HAP-1 (cell line): ENCODE measurements at places on chromosomes 3 and 15.

GRCh38 chr3:69568458-69568857 is 170.8 kb upstream of the MITF start:
- DNase-seq: no peak

DNA sequence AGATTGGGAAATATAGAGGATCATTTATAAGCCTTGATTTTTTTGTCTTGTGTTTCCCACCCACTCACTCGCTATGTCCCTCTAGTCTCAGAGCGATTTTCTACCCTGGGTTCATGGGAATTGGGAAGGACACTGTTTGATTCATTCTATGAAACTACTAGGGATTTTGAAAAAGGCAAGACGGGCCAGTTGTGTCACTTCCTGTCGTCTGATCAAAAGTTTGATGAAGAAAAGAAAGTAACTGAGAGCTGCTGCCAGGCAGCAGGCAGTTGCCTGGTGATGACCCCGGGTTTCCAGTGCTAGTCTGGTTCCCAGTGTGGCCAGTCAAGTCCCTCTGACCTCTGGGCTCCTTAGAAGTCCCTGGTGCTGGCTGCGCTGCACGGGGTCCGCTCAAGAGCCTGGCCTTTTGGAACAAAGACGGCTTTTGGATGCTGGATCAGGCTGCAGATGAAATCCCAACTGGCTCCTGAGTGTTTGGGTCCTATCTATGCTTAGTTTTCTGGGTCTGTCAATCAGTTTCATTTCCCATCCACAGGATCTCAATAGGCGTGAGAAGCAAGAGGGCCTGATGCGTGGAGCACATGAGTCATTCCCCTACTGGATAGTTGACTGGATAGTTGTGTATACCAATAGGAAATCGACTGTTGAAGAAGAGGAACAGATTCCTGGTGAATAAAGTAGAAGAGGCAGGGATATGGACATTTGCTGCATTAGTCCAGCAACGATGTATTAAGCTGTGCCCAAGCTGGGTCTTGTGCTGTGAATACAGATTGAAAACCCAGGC is 89.7 kb downstream of the EEFSEC start:
- DNase-seq: no peak

DNA sequence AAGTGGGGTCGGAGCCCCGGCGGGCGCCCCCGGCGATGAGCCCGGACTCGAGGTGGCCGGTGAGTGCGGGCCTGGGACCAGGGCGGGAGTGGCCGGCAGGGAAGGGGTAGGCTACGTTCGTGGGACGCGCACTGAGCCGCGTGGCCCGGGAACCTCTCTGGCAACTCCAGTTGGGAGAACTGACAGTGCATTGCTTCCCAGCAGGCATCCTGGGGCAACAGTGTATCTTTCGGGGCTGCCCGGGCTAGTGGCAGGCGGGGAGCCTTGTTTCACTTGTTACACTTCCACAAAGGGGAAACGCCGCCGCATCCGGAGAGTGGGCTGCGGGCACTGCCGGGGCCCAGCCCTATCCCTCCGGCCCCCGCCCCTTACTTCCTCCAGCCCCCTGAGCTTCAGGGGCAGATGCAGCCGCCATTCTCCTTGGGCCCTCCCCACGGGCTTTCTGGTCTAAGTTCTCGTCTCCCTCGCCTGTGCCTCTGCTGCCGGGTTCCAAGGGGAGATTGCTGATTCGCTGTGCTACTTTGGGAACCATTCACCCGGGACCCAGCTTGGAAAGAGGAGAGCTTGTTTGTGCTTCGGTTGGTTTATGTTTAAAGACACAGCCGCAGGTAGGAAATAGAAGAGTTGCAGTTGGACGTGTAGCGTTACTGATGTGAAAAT is 675 bp downstream of the BRPF1 start:
- DNase-seq: peak; percentile 42

DNA sequence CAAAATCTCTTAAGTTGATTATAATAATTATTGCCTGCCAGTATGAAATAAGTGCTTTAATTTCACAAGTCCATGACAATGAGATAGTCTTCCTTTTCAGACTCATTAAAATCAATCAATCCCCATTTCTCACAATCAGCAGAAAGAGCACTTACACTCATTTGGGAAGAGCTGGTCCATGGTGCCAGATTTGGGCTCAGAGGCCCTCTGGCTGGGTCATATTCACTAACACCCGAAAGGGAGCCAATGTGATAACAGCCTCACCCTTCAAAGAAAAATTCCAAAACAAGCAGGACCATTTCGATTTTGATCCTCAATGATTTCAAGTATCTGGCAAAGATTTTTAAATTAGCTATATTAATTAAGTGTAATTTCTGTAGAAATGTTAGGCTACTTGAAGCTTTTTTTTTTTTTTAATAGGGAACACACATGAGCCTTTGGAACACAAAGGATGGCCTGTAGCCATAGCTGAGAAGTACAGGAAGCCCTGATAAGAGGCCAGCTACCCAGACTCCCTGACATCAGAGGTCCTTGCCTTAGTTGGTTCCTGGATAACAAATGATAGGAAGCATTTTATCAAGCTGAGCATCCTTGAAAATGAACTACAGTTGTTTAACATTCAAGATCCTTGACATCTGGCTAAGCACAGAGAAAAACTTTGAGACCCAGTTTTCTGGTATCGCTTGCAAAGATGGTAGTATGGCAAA is 17.1 kb downstream of the MCF2L2 start:
- DNase-seq: no peak

DNA sequence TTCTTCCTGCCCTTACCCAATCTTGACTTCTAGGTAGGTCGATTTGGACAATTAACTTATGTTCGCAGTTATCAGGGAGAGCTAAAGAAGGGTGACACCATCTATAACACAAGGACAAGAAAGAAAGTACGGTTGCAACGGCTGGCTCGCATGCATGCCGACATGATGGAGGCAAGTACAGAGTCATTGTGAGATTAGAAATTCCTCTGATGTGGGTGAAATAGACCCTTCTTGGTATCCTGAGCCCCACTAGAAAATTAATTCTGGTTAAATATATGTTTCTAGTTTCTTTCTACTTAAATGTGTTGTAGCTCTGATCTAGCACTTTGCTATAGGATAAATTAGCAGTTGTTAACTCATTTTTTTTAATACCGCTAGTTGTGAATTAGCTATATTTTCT is 13.6 kb downstream of the LXN start:
- DNase-seq: no peak

- DNase-seq: no peak
Measured at GRCh38 chr15:35362195-35362829, 183.7 kb downstream of the DPH6 start.

DNA sequence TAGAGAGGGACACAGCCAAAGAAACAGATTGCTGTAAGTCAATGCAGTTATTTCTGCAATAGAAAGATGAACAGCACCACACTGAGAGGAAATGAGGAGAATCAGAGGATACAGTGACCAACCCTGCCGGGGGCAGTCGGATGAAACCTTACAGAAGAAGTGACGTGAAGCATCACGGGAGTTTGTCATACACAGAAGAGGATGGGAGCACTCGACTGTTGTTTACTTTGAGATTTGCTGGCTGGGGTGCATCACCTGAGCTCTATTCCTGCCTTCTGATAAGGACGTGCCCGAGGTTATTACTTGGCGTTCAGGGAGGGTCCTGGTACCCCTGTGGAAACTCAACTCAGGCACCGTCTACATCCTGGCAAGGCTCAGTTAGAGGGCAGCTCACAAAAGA is 45.4 kb downstream of the MAGEF1 start:
- DNase-seq: no peak

DNA sequence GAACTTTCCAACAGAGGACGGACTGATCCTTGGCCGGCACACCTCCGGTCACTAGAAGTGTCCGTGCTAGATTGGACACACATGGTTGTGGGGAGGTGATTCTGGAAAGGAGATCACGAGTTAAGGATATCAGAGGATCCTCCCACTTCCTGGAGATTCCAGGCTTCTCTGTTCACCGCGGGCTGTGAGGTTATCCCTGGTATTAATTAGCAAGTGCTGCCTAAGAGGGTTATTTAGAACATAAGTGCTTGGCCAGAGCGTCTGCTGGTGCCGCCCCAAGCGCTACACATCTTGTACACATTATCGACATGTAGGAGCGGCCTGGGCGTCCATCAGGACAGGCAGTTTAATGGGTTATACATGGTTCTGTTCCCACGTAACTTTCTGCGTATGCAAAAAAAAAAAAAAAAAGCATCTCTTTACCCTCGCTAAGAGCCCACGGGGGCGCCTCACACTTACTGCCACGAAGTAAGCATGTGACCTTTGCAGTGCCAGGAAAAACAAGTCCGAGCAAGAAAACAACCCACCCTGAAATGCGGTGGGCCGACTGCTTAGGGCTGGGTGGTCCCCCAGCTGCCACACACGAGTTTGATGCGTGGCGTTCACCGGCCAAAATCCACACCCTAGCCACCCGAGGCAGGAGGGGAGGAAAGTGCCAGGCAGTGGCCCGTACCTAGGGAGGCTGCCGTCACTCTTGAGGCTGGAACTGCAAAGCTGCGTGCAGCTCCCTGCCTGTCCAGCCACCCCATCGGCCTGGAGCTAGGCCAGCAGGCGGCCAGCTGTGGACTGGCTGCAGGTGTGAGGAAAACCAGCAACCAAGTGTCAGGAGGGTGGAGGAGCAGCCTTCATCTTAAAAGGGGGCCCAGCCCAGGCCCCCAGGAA is 78.0 kb downstream of the CPN2 start:
- no peak for DNase-seq

GRCh38 chr3:174431717-174432116 is 427.4 kb upstream of the NAALADL2 start:
- no peak for DNase-seq

GRCh38 chr3:194032828-194033435 is 103.0 kb upstream of the HES1 start:
- no peak for DNase-seq

GRCh38 chr15:83747050-83747717 is 93.3 kb downstream of the ADAMTSL3 start:
- DNase-seq: no peak

GRCh38 chr3:171950373-171950772 is 89.0 kb upstream of the FNDC3B start:
- peak; percentile 30 for DNase-seq

- no peak for DNase-seq
Measured at GRCh38 chr3:98918586-98918985, 17.1 kb upstream of the DCBLD2 start.

- no peak for DNase-seq
Measured at GRCh38 chr3:20394243-20394642, 208.2 kb upstream of the SGO1 start.

GRCh38 chr3:37217098-37217849 is 42.9 kb upstream of the LRRFIP2 start:
- no peak for DNase-seq

- no peak for DNase-seq
Measured at GRCh38 chr15:74855857-74856256, 12.9 kb upstream of the ULK3 start.

DNA sequence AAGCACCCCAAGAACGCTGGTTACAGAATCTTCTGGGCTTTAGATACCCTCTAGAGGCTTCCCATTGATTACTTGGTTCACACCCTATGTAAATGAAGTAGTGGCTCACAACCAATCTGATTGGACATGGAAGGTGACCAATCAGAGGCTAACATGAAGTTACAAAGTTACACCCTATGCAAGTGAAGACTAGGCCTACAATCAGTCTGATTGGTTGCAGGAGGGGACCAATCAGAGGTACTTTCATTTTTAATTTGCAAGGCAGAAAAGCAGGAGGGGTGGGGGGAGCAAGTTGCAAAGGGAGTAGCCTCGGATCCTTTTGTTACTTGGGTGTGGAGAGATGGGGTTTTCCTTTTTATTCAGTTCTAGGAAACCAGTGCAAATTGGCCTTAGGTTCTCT is 11.1 kb upstream of the RTP2 start:
- peak; percentile 22 for DNase-seq

- DNase-seq: no peak
Measured at GRCh38 chr3:102532901-102533300, 98.1 kb downstream of the ZPLD1 start.

DNA sequence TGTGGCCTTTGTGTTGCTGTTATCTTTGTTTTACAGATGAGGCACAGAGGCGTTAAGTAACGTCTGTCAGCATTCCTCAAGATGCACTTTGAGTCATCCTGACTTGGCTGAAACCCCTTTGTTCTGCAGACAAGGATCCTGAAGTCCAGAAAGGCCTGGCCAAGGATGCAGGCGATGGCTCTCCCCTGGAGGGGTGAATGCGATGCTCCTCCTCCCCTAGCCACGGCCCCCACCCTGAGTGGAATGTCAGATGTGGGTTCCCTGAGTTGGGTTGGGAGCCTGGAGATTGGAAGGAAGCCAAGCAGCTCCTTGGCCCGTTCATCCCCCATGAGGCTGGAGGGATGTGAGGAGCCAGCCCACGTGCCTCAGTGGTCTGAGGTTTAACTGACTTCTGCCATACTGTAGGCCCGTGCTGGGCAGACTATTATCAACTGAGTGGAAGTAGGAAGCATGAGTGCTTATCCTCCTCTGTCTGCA is 43.3 kb downstream of the POMGNT2 start:
- no peak for DNase-seq

DNA sequence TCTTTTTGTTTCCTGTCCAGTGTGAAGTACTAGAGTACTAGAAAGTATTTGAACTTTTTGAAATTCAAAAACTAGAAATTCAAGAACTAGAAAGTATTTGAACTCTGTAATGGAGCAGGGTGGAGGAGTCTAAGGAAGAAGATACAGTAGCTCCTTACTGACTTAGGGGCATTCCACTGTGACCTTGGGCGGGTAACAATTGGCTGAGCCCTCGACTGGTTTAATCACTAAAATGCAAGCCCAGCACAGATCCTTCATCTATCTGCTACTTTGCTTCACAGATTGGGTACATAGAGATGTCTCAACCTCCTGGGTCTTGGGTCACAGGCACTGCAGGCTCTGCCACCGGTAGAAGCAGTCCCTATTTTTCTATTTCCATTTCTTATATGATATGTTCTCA is 462.1 kb upstream of the AGTR1 start:
- no peak for DNase-seq
